Stimulated activated CD8-positive, alpha-beta memory T cell treated with anti-CD3 and anti-CD28 coated beads, Interleukin-7, amount 100 ng/mL, for 1 hour (primary cell): ENCODE measurements at places on chromosomes 6 and 20.
A peak's percentile ranks its signal among the peaks of the same experiment; 100 is the strongest.

DNA sequence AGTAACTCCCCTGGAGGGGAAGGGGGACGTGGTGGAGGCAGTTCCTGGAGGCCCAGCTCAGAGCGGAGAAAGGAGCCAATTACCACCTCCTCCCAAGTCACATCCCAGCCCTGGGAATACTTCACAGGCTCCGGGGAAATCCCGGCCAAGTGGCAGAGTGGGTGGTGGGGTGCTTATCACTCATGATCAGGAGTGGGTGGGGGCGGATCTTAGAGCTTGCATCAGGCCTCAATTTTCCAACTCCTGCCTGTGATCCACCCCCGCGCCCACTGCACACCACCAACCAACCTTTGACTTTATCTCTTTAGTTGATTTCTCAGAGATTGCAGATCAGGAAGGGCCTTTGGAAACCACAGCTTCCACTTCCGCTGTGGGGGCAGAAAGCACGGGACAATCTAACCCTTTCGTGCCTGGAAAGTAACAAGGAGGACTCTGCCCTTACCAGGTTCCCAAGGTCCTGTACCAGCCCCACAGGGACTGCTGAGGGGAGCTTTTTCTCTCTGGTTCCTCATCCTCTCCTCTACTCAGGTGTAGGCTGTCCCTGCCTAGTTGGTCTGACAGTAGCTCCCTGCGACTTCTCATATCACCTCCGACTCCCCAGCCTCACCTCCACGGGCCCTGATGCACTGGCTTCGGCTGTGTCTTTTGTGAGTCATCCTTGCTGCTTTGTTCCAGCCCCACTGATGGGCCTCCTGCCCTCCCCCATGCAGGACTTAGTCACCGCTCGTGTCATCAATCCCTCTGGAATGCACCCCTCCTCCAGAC is 24.9 kb upstream of the IER3 start:
- DNase-seq: peak; percentile 47

DNA sequence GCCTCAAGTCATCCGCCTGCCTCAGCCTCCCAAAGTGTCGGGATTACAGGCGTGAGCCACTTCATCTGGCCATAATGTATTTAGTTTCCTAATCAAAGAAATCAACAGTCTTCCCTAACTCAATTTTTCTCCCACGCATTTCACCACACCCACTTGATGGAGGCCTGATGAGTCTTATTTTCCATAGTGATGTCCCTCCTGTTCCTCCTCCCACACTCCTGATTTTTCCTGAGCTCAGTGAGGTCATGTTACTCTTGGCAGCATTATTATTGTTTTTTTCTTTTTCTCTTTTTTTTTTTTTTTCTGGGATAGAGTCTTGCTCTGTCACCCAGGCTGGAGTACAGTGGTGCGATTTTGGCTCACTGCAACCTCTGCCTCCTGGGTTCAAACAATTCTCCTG is 8.9 kb downstream of the ABRACL start:
- DNase-seq: no peak

DNA sequence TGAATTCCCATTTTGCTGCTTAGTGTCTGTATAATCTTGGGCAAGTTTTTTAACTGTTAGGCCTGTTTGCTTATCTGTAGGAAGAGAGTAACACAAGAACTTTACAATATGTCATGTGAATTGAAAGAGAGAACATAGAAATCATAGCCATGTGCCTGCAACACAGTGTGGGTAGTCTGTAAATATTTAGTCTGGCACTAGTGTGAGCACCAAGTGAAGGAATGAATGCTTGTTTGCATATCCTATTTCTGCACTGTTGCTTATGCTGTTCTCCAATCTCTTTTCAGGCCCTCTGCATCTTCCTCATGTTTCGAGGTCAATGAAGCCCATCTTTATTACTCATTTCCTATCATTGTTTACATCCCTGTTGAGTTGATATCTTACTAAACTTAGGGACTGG is 49.2 kb downstream of the CBFA2T2 start:
- no peak for DNase-seq

- no peak for DNase-seq
These were observed 40.4 kb downstream of the GPLD1 start for GRCh38 chr6:24448828-24449525.

DNA sequence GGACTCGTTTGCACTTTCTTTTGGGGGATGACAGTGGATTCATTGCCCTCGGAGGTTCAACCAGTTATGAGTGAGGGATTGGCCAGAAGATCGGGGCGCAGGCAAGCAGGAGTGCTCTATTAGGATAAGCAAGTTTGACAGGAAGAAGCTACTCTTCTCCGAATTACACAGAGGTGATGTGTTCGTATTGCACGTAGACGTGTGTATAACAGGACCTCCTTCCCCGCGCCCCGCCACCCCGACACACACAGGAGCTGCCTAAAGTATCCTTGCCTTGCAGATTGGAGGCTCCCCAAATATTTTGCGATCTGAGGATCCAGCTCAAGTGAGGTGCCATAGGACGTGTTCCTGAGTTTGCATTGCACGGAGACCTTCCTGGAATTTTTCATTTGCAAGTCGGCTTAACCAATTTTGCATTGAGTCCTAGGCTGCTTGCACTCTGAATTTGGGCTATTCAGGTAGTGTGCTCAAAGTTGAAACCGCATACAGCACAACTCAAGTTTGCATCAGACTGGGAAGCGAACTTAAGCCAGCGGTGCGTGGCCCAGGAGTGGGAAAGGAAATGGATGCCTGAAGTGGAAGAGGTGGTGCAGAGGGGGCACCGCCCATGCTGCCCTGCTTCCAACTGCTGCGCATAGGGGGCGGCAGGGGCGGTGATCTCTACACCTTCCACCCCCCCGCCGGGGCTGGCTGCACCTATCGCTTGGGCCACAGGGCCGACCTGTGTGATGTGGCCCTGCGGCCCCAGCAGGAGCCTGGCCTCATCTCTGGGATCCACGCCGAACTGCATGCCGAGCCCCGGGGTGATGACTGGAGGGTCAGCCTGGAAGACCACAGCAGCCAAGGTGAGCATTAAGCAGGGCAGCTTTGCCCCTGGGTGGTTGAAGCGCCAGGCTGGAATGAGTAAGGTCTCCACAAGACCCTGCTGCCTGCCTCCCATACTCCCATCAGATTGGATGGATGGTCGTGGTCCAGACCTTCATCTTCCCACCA is 770 bp downstream of the TCF19 start:
- DNase-seq: no peak

- DNase-seq: no peak
These were observed 4.7 kb downstream of the BCLAF1 start for GRCh38 chr6:136284909-136285308.

DNA sequence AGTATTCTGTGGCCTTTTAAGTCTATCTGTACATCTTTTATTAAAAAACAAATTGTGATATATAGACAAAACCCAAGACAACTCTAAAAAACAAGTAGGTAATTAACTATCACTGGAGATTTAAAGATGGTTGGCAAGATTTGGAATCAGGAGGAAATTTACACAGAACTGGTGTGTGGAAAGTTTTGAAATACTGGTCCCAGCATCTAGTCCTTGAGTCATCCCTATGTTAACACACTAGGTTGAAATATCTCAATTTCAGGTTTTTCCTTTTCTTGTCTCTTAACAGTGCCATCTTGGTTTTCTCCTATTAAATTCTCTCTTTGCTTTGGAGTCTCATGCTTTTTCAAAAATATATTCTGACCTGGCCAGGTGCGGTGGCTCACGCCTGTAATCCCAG is 27.5 kb downstream of the SASH1 start:
- no peak for DNase-seq

DNA sequence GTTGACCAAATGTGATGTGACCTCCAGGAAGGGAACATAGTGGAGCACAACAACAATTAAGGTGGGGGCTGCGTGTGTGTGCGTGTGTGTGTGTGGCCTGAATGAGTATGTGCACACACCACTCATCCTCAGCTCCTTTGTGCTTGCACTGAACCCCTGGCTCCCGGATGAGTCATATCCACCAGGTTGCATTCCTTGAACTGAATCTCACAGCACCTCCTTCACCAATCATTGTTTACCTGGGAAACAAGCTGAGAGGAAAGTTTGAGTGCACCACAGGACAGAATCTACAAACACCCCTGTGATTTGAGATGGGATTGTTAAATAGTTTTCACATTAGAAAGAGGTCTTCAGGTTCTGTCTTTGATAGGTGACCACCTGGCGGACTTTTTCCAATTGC is 33.7 kb upstream of the GPR6 start:
- no peak for DNase-seq

GRCh38 chr20:22511943-22512910 is 72.1 kb downstream of the FOXA2 start:
- no peak for DNase-seq

DNA sequence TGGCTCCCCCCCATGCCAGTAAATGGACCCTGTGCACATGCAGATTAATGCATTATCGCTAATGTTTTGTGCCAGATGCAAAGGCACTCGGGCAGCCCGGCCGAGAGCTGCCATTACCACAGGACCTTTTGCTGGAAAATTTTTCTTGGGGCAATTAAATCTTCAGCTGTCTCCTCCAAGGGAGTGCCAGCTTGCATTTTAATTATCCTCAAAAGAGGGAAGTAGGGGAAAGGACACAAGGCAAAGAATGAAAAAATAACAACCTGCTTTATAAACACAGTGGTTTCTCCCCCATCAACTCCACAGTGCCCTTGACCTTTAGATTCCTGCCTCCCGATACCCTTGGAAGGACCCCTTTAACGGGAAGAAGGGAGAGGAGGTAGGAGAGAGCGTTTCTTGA is 48.2 kb downstream of the PDYN start:
- DNase-seq: no peak

DNA sequence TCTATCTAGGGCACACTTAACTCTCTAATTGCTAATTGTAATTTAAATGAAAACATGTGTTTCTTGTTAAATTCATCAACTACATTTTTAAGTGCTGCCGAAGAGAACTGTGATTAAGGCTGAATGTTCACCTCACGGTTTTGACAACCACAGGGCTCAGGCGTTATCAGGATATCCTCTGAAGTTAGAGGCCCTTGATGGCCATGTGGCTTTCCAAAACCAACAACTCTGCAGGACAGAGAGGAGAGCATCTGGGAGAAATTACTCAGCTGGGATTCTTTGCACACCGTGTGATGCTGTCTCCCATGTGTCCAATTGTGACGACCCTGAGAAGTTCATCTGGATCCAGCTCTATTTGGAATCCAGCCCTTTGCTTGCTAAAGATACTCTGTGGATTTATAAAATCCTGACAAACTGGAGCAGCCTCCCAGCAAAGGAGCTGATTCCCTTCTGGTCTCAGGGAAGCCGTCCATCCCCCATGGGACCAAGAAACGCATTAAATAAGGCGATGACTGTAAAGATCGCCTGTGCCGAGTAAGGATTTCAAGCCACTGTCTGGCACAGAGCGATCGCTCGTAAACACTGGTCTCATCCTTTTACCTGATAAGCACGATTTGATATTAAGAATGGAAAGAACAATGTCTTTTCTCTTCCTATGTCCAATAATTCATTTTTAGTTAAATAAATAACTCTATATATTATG is 401.1 kb downstream of the CD83 start:
- DNase-seq: no peak
